ENCODE measurements at places on chromosomes 6 and 20.

- no peak for DNase-seq
Observed at GRCh38 chr20:62266340-62266739, 28.0 kb downstream of the OSBPL2 start.

DNA sequence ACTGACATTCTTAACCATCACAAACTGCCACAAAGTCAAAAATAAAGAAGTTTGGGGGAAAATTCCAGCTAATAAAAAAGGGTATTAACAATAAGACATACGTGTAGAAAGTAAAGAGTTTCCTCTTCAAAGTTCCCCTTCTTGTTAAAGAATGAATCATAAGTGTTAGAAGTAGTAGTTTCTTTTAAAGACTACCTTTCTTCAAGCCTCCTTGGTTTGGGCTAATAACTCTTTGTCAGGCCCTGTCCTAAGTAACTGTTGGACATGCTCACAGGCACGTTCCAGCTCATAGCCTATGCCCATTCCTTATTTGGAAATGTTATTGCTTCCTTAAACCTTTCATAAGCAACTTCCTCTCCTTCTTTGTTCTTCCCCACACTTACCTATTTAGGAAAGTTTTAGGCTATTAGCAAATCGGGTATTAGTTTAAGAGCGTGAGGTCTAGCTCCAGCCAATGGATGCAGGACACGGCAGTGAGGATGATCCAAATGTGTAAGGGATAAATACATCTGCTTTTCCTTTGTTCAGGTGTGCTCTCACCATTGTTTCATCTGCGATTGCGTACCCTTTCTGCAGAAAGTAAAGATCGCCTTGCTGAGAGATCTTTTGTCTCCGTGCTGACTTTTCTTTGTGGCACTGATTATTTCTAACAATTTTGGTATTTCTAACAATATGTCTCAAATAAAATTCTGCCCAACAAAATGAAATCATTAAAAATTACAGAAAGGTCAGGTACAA is 64.9 kb downstream of the CHD6 start:
- DNase-seq, result no peak

- DNase-seq, result no peak
Observed at GRCh38 chr6:26309731-26310142, 55.3 kb upstream of the BTN3A2 start.

DNA sequence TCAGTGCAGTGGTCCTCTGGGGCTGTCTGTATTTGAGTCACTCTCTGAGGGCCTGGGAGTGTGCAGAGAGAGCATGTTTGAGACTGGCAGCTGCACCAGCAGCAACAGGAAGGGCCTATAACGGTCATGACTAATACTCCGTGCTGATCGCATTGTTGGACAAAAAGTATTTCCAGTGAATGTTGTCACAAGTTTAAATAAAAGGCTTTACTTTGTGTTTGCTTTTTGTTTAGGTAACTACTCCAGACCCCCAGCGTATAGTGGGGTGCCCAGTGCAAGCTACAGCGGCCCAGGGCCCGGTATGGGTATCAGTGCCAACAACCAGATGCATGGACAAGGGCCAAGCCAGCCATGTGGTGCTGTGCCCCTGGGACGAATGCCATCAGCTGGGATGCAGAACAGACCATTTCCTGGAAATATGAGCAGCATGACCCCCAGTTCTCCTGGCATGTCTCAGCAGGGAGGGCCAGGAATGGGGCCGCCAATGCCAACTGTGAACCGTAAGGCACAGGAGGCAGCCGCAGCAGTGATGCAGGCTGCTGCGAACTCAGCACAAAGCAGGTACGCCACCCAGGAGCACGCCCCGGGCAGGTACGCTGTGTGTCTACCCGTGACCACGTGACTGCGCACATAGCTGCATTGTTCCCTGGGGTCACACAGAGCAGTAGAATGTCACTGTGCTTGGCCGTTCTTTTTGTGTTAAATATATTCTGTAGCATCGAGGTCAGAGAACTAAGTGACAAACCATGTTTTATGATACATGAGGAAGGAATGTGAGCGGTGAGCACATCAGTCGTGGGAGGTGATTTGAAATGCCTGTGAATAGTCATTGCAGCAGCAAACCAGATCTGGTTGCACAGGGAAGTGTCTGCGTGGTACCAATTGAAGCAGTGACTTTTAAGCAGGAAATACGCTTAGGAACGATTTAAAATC is 174.7 kb downstream of the TMEM242 start:
- DNase-seq, result no peak

DNA sequence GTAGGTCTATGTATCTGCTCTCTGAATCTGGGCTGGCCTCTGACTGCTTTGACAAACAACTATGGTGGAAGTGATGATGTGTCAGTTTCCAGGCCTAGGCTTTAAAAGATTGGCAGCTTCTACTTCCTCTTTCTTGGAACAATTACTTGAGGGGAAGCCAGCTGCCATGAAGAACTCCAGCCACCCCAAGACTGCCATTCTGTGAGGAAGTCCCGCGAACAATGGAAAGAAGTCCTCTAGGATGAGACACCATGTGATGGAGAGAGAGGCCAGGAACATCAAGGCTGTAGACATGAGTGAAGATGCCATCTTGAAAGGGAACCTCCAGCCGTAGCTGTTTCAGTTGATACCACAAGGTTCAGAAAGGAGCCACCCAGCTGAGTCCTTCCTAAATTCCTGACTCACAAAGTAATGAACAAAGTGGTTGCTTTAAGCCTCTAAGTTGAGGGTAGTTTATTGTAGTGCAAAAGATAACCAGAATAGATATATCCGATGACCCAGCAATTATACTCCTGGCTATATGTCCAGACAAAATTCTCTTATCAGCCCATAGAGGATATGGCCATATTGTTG is 15.3 kb upstream of the TCF15 start:
- DNase-seq, result no peak

DNA sequence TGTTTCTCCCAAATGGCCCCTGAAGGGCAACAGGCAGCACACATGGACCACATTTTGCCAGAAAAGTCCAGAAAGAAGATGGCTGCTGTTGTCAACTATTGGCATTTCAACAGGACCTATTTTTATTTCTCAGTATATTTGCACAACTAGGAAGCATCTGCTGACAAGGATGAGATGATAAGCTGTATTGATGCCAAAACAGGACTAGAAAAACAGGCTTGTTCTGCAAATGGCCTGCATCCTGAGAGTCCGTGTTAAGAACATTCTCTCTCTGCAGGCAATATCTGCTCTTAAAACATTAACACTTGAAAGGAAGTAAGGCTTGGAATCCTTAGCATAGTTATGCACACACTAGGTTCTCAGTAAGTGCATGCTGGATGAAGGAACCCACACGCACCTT is 283.7 kb downstream of the ESR1 start:
- no peak for DNase-seq

GRCh38 chr20:12289465-12289864 is 371.8 kb downstream of the BTBD3 start:
- no peak for DNase-seq
